ENCODE measurements at places on chromosomes 2 and 18. TPM values are rescaled to one million over a fixed set of nuclear protein-coding genes. Genes with fewer than 3 reads are reported as not detected.

DNA sequence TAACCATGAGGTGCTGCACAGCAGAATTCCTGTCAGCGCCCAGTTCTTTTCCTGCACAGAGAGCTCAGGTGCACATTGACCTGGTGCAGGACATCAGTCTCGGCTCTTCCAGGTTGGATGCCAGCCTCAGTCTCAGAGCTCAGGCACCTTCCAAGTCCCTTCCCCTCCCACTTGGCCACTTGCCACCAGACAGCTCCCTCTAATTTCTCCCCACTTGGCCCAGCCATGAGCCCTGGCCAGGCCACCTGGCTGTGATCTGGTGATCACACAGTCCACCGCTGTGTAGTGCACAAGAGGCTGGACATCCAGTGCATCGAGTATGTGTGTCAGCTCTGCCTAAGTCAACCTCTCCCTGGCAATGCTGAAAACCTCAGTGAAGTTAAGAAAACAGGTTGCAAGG lies 336.6 kb upstream of the MYT1L start:
- DNase-seq, result no peak

GRCh38 chr18:74463983-74464382 lies 6.9 kb upstream of the DIPK1C start:
- DNase-seq, result no peak

DNA sequence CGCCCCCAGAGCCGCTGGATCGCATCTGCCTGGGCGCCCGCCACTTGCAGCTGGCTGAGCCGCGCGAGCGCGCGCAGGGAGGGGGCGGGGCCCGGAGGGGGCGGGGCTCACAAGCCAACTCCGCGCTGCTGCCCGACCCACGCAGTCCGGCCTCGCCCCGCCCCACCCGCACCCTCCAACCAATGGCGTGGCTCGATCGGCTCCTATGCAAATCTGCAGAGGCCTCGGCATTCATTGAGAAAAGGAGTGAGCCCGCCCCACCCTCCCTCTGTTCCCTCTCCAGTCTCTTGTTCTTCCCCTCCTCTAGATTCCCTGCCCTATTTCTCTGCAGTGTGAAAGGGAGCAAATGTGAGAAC lies at the start of gene ALK:
Gene ALK (minus strand): TSS at position 27 of the 356 bp plus-strand sequence. CDS start 927 bp downstream, outside the sequence.
- peak; percentile 76 for DNase-seq

- no peak for DNase-seq
Measured at GRCh38 chr2:136932700-136933099, 167.4 kb downstream of the THSD7B start.

DNA sequence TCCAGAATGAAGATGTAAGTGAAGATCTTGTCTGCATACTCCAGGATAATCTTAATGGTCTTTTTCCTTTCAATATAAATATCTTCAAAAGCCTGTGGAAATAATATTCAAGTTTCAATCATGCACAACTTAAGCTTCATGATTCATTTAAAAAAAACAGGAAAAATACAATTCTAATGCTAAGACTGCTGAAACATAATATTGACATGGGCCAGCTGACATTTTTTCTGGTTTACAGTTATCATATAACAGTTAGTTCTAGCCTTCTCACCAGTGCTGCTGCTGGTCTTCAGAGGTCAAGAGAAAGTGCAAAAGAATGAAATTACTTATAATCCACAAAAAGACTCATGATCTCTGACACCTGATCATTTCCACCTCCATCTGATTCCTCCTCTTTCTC lies 110.4 kb upstream of the SCN1A start:
- DNase-seq, result no peak

DNA sequence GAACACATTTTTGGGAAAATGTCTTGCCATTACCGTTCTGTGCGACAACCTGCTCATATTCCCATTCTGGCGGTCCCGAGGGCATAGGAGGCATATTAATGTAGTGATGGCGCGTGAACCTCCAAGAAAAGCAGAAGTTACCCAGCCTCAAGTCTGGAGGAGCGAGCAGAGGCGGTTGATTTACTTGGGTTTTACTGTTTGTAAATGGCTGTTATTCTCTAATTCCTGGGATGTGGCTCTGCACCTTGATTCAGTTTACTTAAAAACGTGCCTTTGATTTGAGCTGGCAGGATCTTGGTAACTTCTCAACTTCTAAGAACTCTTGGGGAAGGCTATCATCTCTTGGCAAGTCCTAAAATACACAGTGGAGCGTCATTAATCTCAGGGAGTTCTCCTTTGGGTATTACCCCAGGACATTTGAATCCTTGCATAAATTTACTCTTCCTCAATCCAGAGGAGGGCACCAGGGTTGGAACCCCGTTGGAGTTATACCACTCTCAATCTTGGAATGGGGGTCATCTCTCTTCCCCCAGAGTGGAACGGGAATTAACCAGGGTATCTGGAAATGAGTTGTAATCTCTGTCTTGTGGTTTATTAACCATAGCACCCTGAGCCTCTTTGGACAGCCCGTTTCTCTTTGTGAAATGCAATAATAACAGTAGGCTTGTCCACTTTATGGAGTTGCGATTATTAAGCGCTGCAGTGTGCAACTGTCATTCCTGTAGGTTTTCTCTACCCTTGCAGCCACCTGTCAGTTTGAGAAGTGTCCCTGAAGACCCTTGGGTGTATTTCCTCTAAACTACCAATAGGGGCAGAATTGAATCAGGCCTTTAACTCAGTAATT lies 2.1 kb downstream of the HK2 start:
- peak; percentile 73 for DNase-seq

- DNase-seq, result no peak
Measured at GRCh38 chr2:133266926-133267590, 301.2 kb downstream of the NCKAP5 start.

The KCNK3 gene
- total RNA-seq, result not detected

The IL36RN gene
- total RNA-seq, result not detected

The BOLL gene
- not detected for total RNA-seq

The GPAT2 gene
- total RNA-seq, result 20.4 TPM

All from activated CD4-positive, alpha-beta T cell treated with anti-CD3 and anti-CD28 coated beads, Interleukin-2, amount 10 ng/mL, durations not matched to agents 24 days and 14 days (primary cell).